Inflammatory macrophage (primary cell): ENCODE measurements at places on chromosomes 2 and 18.

DNA sequence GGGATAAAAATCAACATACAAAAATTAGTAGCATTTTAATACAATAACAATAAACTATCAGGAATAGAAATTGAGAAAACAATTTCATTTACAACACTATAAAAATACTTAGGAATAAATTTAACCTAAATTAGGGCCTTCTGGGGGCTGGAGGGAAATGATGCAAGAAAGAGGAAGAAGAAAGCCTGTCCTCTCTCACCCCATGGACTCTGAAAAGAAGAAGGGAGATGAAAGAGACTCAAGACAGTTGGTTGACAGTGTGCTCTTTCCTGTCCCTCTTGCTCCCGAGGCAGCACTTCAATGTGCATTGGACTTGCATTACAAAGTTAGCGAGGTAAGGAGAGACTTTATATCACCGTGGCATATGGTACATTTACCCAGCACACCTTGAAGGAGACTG, 88.5 kb downstream of the VAPA start:
- DNase-seq, result peak; percentile 27

- peak; percentile 16 for DNase-seq
Measured at GRCh38 chr2:150647943-150648342, 160.5 kb upstream of the RND3 start.

GRCh38 chr18:24326211-24326610, 71.4 kb downstream of the OSBPL1A start:
- no peak for DNase-seq

DNA sequence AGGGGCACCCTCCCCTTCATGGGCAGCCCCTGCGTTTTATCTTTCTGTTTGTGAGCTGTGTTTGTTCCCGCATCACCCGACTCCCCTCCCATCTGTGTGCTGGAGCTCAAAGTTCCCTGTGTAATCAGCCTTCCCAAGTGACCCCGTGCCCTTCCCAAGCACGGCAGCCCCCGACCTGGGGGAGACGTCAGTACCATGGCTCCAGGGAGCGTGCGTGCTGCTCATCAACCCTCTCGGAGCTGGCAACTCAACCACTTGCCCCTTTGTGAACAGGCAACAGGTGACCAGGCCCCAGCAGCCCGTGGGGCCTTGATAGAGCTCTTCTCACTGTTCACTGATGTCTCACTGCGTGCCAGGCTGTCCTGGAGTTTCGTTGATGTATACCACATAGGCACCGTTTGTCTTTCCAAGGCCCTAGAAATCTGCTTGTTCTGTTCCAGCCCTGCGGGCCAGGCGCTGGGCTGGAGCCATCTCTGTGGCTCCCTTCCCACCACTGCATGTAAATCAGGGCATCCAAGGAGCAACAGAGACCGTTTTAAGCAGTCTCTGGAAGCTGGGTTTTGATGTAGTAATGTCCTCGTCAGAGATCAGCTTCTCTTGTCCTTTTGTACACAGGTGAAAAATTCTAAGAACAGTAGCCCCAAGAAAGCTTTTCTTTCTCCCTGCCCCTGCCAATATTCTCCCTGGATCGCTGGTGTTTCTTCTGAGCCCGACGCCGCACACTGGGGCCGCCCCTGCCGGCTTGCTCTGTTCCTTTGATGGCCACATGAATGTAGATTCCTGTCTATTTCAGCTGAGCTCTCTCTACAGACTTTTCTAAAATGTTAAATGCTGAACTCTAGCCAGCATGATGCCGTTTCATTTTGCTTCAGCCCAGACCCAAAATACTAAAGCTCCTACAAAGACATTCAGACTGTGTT, 107.0 kb upstream of the PTPRM start:
- no peak for DNase-seq
